ENCODE measurements at places on chromosomes 2 and 18. TPM values are rescaled to one million over a fixed set of nuclear protein-coding genes. Genes with fewer than 3 reads are reported as not detected.

The DSG1 gene
- not detected for polyA plus RNA-seq

The RGPD4 gene
- polyA plus RNA-seq: not detected

The LGALSL gene
- 4.6 TPM for polyA plus RNA-seq

The PTH2R gene
- 0.01 TPM for polyA plus RNA-seq

The FAM237A gene
- not detected for polyA plus RNA-seq

The DLX1 gene
- polyA plus RNA-seq: 0.04 TPM

The TBR1 gene
- 0.12 TPM for polyA plus RNA-seq

The SOX11 gene
- not detected for polyA plus RNA-seq

The SCYGR4 gene
- not detected for polyA plus RNA-seq

The PPP1R1C gene
- 0.22 TPM for polyA plus RNA-seq

The DLX2 gene
- polyA plus RNA-seq: not detected

The PDE1A gene
- polyA plus RNA-seq: 0.92 TPM

The CDKL4 gene
- 0.06 TPM for polyA plus RNA-seq

The SPEG gene
- 133 TPM for polyA plus RNA-seq

The CAPN14 gene
- polyA plus RNA-seq: 0.03 TPM

The XIRP2 gene
- 1,391 TPM for polyA plus RNA-seq

The SNED1 gene
- 9.2 TPM for polyA plus RNA-seq

The ELOA2 gene
- 0.07 TPM for polyA plus RNA-seq

The ARHGEF4 gene
- 0.63 TPM for polyA plus RNA-seq

The G6PC2 gene
- not detected for polyA plus RNA-seq

The SLC5A6 gene
- 47.0 TPM for polyA plus RNA-seq

The GALNT3 gene
- polyA plus RNA-seq: 0.19 TPM
